ENCODE measurements at places on chromosomes 7 and 10. TPM values are rescaled to one million over a fixed set of nuclear protein-coding genes. Genes with fewer than 3 reads are reported as not detected.

DNA sequence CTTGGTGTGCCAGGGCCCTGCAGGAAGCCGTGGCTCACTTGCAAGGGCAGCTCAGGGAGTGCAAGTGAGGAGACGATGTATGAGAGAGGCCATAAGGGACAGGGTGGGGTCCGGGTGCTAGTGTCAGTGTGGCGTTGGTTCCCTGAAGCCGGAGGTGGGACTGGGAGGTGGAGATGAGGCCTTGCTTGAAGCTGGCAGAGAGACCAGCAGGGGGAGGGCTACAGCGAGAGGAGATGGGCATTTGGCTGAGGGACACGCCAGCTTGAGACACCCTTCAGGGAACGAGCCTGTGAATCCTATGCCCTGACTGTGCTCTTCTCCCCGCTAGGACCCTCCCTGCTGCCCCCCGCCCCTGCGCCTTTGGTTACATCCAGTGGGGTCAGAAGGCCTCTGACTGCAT lies 529.1 kb downstream of the TCERG1L start:
- no peak for DNase-seq

The MOGAT3 gene
- not detected for polyA plus RNA-seq

The ADAMTS14 gene
- 0.14 TPM for polyA plus RNA-seq

GRCh38 chr10:75654171-75654771 lies 222.8 kb downstream of the LRMDA start:
- DNase-seq: no peak

DNA sequence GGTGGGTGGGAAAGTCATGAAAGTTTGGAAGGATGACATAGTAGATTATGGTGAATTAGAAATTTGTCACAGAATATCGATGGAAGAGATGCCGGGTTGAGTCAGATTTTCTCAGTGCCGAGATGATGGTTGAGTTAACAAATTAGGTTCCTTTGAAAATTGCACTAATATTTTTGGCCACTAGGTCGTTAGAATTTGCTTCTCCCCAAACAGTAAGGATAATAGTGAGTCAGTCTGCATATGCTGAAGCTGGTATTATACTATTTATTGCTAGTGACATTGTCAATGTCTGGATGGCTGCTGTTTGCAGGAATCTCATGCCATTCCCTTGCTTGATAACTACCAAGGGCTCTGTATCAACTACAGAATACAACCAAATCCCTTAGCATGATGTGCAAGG lies 37.7 kb upstream of the MINDY3 start:
- no peak for DNase-seq

GRCh38 chr7:1752771-1753563 lies 82.9 kb downstream of the ELFN1 start:
- DNase-seq: no peak

DNA sequence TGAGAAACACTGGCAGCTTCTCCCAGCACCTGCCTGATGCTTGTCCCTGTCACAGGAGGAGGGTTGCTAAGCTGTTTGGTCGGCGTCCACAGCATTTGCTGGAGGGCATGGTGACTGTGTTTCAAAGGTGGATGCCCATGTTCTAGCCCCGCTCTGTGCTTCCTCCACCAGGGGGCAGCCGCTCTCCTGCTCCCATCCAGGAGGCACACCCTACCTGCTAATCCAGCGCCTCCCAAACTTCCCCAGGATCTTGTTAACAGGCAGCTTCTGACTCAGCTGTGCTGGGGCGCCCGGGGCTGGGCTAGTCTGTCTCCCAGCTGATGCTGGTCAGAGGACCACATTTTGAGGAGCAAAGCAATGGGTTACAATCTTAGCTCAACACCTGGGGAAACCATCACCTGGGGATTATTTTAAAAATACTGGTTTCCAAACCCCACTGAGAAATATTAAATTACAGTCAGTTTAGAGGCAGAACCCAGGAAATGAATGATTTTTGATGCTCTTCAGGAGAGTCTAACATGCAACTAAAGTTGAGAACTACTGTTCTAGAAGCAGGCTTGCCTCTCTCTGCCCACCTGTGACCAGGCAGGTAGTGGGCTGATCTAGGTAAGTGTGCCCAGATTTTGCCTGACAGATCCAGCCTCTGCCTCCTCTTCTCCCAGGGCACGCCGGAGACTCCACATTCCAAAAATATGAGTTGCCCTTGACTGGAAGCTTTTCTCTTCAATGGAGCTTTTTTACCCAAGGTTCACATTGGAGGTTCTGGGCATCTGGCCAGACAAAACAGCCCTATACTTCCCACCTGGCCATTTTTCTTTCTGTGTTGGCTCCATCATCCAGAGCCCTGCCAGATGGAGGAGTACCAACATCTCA lies 92.7 kb upstream of the GPR26 start:
- no peak for DNase-seq

The NACAD gene
- 3.2 TPM for polyA plus RNA-seq

DNA sequence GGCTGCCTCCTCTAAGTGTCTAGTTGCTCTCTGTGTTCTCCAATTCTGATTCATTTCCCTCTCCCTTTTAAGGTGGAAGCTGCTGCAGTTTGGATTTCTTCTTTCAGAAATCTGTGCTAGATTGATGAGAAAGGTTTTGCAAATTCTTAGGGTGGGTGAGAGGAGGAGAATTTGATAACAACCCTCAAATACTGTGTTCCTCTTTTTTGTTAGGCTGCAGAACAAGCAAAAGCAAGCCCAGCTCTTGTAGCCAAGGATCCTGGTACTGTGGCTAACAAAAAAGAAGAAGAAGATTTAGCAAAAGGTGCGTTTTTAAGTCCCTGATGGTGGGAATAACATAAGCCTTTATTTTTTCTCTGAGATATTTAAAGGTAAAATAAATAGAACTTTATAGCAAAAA lies 49.1 kb downstream of the STAM start:
- no peak for DNase-seq

The TIMM23B gene
- 19.2 TPM for polyA plus RNA-seq

The ANKRD61 gene
- polyA plus RNA-seq: 0.11 TPM

DNA sequence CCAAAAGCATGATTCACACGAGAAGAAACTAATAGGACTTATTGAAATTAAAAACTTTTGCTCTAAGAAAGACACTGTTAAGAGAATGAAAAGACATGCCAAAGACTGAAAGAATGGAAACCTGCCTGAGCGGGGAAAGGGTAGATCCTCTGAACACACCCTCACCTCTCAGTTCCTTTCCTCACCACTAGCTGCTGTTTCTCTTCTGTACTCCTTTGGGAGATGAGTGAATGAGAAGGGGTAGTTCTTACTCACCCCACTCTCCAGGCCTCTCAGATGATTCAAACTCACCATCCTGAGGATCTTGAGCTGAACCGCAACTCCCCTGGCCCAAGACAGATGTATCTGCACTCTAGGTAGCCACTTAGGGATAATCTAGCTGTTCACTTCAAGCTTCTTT lies 41.9 kb downstream of the IQUB start:
- DNase-seq: no peak
